T-helper 1 cell (primary cell): ENCODE measurements at places on chromosomes 7 and 10.

- DNase-seq = no peak
Measured at GRCh38 chr7:5869691-5870090, 10.9 kb upstream of the OCM start.

DNA sequence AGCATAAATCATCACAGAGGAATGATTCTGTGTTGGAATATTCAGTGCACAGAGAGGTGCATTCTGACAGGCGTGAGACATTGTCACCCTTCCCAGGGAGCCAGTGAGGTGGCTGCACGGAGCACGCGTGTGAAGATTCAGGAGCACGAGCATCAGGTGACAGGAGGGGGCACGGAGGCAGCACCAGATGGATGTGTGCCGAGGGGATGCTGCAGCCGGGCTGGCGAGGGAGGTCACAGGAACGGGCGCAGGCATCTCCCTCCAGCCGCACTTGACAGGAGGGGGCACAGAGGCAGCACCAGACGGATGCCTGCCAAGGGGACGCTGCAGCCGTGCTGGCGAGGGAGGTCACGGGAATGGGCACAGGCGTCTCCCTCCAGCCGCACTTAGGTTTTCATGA, 66.5 kb downstream of the DIP2C start:
- no peak for DNase-seq

DNA sequence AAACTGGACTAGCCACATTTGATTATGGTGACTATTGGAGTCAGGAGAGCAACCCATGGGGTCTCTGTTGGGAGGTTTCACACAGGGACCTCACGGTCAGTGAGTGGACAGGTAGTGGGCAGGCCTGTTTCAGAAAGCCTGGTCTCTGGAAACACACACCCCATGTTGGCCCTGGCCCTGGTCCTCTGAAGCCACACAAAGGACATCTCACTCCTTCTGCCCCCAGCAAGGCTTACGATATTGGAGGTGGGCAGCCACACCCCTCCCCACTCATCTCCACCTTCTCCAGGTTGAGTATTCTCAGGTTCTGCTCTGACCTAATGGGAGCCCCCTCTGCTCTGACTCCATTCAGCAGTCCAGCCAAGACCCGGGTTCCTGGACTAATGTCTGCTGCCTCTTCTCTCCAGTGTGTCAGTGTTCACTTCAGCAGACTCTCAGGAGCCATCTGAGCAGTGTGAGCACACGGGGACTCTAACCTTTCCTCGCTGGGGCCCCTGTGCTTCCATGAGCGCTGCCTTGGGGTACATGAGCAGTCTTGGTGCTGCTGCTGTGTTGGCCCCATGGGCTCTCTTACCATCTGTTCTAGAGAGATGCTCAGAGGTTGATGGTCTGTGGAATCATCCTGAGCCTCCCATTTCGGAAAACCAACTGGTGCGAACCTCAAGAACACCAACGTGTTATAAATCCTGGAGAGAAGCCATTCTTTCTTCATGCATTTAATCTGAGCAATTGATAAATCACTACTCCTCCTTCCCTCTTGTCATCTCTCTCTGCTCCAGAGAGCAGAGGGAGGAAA, 748.6 kb downstream of the GRID1 start:
- DNase-seq = no peak

- DNase-seq = no peak
Measured at GRCh38 chr7:7449055-7449454, 86.6 kb downstream of the COL28A1 start.

DNA sequence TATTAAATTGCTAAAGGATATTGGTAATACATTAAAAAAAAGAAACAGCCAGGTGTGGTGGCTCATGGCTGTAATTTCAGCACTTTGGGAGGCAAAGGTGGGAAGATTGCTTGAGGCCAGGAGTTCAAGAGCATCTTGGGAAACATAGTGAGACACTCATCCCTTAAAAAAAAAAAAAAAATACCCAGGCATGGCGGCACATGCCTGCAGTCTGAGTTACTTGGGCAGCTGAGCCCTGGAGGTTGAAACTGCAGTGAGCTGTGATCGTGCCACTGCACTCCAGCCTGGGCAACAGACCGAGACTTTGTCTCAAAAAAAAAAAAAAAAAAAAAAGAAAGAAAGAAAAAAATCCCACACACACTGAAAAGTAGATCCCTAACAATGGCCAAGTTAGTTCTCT, 59.7 kb downstream of the MACC1 start:
- DNase-seq = no peak

DNA sequence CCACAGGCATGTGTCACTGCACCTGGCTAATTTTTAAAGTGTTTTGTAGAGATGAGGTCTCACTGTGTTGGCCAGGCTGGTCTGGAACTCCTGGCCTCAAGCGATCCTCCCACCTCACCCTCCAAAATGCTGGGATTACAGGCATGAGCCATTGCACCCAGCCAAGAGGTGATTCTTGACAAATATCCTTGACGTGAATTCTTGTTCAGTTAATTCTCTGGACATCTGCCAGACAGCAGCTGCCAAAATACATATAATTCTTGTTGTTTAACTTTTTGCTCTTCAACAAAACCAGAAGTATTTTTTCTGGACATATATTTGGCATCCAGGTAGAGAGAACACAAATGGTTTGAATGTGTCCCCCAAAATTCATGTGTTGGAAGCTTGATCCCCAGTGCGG, 3.2 kb downstream of the ACADSB start:
- DNase-seq = no peak

DNA sequence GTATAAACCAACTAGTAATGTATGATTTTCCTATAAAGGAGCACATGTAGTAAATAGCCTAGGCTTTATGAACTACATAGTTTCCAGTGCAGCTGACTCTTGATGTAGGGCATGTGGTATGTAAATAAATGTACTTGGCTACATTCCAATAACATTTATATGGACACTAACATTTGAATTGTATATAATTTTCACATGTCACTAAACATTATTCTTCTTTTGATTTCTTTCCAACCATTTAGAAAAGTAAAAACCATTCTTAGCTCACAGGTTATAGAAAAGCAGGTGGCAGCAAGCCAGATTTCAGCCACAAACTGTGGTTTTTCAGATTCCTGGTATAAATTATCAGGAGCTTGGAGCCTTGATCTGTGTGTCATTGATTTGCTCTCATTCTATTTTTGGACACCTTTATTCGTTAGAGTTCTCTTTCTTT, 1182.0 kb downstream of the CNTNAP2 start:
- DNase-seq = no peak

GRCh38 chr10:112584276-112584675, 137.3 kb downstream of the VTI1A start:
- no peak for DNase-seq

GRCh38 chr10:117217196-117217761, 20.0 kb downstream of the KCNK18 start:
- no peak for DNase-seq

DNA sequence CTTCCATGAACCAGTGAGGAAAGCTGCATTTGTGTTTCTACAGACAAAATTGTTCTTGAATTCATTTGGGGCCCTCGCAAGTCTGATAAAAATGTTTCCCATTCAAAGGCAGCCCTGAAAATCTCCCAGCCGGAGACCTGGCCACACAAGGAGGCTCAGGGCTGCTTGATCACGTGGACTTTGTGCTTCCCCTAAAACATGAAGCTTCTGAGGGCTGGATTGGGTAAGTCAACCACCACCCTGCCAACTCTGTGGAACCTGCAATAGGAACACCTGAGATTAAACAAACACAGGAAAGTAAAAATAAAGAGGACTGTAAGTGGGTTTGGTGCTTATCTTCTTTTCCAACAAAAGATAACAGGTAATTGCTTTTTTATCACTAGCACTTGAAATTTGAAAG, 133.8 kb downstream of the C10orf90 start:
- no peak for DNase-seq

- no peak for DNase-seq
Measured at GRCh38 chr10:33459602-33460001, 125.1 kb upstream of the NRP1 start.

GRCh38 chr7:42878303-42878702, 33.6 kb downstream of the C7orf25 start:
- DNase-seq = no peak

- no peak for DNase-seq
Measured at GRCh38 chr7:112298543-112299100, 92.1 kb downstream of the ZNF277 start.

GRCh38 chr7:15920953-15921352, 234.5 kb upstream of the MEOX2 start:
- DNase-seq = no peak

GRCh38 chr10:32317795-32318357, 29.1 kb downstream of the EPC1 start:
- peak; percentile 83 for DNase-seq

GRCh38 chr7:24825381-24825794, 68.1 kb upstream of the GSDME start:
- no peak for DNase-seq

GRCh38 chr10:24176658-24177057, 32.3 kb upstream of the KIAA1217 start:
- no peak for DNase-seq

GRCh38 chr7:111842491-111842890, 280.2 kb upstream of the IMMP2L start:
- DNase-seq = no peak

GRCh38 chr7:132359743-132360142, 216.5 kb downstream of the PLXNA4 start:
- DNase-seq = no peak

DNA sequence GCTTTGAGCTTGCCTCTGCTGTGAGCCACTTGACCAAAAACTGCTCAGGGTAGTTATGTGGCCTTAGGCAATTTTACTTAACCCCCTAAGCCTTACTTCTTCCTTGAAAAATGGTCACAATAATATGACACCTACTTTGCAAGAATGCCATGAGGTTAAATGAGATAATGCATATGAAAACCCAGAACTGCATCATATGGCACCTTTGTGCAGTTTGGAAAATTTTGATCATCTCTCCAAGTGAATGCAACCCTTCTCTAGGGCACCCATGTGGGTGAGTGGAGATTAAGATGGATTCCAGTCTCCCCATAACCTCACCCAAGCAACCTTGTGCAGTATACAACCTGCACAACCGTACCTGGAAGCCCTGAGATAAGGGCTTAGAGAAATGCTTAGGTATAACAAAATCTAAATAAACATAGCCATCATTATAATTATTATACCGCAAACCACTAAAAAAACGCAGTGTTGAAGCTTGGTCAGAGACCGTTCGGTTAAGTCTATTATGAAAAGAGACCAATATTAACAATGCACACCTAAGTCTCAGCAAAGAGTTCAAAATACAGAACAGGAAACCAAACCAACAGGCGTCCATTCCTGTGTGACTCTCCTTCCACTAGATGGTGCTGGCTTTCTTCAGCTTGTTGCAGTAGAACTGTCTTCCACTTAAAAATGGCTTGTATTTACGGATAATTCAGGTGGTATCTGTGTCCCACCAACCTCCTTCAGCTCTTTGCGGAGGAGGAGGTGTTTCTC, 21.0 kb upstream of the ASB15 start:
- DNase-seq = peak; percentile 3

GRCh38 chr7:135335628-135336139, 102.0 kb downstream of the STRA8 start:
- DNase-seq = no peak

DNA sequence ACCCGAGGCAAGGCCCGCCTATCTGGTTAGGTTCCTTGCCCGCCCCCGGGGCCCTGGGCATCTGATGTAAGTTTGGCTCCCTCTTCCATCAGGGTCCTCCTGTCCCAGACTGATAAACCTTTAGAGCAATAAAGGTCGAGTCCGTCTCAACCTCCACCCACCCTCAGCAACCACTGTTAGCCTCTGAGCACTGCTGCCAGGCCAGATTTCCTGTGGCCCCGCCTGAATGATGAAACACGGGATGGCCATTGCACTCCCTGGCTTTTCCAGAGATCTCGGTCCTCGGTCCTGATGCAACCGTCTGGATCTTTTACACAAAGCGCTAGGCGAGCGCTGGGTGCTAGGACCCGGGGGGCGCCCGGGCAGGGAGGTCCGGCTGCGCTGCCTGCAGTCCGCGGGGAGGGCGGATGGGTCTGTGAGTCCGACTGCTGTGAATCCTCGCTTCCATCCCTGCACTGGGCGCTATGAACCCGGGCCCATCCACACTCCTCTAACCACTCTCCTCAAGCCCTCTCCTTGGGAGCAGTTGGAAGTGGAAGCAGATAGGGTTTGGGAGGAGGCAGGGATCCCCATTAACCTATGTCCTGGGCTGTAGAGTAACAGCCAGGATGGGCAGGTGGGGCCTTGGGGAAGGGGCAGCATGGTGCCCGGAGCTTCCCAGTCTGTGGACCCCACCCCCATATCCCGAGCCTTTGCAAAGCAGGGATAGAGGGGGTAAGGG, 875 bp upstream of the DDIT4 start:
- no peak for DNase-seq

- no peak for DNase-seq
Measured at GRCh38 chr10:133390597-133391248, 3.2 kb upstream of the MTG1 start.

GRCh38 chr10:76436981-76437380, 1005.6 kb downstream of the LRMDA start:
- no peak for DNase-seq

- no peak for DNase-seq
Measured at GRCh38 chr7:68147614-68148238, 1151.1 kb downstream of the TYW1 start.

- DNase-seq = no peak
Measured at GRCh38 chr10:108303149-108303548, 1138.6 kb upstream of the SORCS1 start.

DNA sequence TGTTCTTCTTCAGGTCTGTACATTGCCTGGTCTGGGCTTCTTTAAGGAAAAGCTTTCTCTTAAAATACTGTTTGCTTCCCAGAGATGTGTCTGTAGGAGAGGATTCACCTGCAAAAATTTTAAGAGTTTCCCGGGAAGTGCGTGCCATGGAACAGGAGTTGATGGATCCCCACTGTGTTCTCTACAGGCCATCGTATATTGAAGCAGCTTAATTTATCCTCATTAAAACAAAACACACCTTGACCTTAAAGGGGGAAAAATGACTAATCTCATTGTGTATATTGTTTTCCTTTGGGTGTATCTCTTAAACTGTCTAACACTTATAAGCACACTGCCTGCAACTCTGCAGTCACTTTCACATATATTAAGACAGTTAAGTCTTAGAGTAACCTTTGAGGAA, 111.4 kb downstream of the ST7 start:
- DNase-seq = no peak

DNA sequence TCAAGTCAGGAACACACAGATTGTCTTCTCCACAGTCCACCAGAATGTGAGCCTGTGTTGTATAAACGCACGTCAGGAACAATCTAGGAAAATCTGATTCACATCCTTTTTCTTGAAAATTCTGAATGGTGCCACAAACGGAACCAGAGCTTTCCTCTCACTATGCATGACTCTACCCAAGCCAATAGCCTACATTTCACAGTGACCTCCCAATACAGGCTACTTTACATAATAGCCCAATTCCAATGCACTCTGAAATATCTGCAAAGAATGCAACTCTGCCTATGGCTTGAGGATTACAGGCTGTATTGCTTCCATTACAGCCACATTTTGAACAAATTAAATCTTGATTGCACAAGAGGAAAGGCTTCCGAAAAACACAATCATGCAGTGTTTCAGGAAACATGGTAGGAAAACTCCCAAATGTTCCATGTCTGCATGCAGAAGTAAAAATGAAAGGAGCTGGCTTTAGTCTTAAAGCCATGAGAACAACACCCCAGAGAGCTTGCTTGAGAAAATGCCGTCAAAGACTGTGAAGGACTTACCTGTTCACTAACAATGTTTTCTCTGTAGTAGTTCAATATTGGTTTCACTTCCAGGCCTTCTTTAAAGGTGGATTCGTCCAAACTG, 113.9 kb downstream of the ITGA8 start:
- DNase-seq = no peak

GRCh38 chr10:61049386-61049785, 105.4 kb upstream of the RHOBTB1 start:
- no peak for DNase-seq
